ENCODE measurements at places on chromosomes 6 and 20. TPM values are rescaled to one million over a fixed set of nuclear protein-coding genes. Genes with fewer than 3 reads are reported as not detected.

- DNase-seq: no peak
These were observed 7.9 kb downstream of the EPB41L1 start for GRCh38 chr20:36162272-36162966.

DNA sequence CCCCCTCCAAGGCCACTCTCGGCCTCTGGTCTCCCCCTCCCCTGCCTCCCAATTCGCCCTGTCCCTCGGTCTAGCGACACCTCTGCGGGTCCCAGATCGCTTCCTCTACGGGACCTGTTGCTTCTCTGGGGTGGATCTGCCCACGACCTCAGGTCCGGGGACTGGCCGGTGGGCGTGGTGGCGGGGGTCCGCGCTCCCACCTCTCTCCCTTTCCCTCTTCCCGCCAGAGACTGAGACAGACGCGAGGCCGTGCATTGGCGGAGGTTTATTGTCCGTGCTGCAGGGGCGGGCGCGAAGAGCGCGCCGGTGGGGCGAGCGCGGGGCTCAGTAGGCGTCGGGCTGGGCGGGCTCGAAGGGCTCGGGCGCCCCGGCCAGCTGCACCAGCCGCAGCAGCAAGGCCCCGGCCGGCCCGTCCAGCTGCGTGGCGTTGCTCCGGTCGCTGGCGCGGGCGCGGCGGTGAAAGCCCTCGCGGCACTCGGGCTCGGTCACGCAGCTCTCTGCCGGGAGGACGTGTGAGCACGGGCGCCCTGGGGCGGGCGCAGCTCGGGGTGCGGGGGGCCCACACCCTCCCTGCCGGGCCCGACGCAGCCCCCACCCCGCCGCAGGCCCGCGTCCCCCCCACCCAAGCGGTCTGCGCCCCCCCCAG, 2.1 kb downstream of the AVP start:
- no peak for DNase-seq

- no peak for DNase-seq
These were observed 2.9 kb downstream of the FBXO30 start for GRCh38 chr6:145811741-145812140.

DNA sequence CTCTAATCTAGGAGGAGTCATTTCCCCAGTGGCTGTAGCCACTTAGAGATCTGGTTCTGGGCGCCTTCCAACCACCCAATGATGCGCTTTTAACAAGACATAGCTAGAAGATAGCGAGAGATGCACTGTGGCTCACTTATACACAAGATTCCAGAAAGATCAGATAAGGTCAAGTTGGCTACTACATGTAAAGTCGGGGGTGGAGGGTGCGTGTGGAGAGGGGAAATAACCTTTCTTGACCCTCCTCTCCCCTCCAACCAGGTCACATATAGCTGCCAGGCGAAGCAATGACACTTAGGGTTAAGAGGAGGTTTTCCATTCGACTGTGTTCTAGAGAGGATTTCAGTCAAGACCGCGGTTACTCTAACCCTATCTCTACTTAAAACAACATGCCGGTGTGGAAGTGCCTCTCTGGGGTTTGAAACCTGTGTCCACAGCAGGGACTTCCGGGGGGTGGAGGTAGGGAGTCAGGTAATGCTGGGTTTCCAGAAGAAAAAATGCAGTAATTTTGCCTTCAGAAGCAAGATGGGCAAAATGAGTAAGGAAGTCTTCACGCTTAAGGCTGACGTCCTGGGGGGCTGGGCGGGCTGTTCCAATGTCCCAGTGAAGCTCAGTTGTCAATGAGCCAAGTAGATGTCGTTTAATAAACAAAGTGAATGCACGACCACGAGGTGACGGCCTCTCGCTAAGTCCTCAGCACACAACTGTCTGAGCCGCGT, 1.8 kb upstream of the SIM1 start:
- no peak for DNase-seq

- no peak for DNase-seq
These were observed 23.5 kb upstream of the CTNNBL1 start for GRCh38 chr20:37670351-37670791.

DNA sequence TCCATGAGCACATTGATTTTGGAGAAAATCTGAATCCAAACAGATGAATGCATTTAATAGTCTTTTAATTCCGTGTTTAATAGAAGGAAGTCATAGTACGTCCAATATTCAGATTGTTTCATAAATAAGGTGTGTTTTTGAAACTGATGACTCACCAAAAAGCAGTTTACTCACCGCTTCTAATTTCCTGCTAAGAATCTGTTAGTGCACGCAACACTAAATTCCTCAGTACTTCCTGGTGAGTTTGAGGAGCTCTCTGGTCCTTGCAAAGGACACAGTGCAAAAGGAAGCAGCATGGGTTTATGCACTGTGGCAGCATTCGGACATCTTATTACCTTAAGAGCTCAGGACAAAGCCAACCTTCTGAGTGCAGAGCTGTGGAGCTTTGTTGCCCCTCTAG, 2.3 kb upstream of the ADGRF1 start:
- DNase-seq: peak; percentile 67

- DNase-seq: peak; percentile 53
These were observed 41.9 kb downstream of the TRAM2 start for GRCh38 chr6:52534966-52535390.

- DNase-seq: no peak
These were observed 65.0 kb upstream of the IFNGR1 start for GRCh38 chr6:137283940-137284810.

DNA sequence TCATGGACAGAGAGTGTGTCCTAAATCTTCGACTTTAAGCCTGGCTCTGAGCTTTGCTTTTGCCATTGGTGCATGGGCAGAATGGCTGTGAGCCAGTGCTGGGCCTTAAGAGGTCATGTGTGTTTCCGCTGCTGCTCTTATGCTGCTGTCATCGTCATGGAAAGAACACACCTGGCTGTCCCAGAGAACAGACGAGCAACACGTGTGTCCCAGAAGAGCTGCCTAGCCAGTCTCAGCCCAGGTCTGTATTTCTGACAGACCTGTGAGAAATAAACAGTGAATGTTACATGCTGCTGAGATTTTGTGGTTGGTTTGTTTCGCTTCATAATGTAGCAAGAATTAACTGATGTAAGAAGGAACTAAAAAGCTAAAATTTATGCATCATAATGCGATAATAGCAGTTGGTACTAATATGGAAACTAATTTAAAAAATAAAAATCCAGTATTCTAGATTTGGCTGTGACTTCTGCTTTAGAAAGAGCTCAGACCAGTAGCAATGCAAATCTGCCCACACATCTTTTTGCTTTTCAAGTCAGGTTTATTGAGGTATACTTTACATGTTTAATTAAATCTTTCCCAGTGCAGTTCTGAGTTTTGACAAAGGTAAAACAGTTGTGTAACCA, 11.5 kb upstream of the SCP2D1 start:
- no peak for DNase-seq

DNA sequence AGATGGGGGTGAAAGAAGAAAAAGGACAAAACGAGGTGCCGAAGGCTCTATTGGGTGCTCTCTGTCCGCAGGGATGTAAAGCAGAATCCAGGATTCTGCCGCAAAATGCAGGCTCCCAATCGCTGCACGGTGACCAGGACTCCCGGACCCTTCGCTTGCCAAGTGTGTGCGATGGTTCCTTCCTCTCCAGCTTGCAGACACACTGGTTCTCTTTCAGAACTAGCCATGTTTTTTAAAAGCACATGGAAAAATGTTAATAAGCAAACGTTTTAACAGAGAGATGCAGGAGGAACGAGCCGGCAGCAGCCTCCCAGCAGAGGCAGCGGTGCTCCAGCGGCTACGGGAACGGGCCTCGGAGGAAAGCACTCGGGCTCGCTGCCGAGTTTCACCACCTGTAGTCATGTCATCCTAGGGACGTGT, 59.6 kb downstream of the ZNF831 start:
- no peak for DNase-seq

- no peak for DNase-seq
These were observed 33.0 kb upstream of the SMIM29 start for GRCh38 chr6:34281702-34282334.

GRCh38 chr6:35497571-35498421, 917 bp upstream of the TEAD3 start:
- DNase-seq: peak; percentile 46

DNA sequence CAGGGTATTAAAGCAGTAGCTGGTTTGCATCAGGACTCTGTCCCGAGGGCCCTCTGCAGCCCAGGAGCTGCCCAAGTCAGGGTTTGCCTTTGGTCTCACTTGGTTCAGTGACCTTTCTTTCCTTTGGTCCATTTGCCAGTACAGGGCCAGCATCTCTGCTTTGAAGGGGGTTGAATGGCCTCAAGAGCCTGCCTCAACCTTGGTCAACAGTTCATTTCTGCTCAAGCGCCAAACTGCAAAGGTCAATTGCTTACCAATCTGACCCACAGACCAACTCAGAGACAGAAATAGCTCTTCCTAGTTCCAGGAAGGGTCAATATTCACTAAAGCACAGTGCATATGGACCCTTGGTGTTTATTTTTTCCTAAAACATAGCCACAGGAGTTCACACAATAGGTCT, 19.4 kb downstream of the VIP start:
- DNase-seq: no peak

DNA sequence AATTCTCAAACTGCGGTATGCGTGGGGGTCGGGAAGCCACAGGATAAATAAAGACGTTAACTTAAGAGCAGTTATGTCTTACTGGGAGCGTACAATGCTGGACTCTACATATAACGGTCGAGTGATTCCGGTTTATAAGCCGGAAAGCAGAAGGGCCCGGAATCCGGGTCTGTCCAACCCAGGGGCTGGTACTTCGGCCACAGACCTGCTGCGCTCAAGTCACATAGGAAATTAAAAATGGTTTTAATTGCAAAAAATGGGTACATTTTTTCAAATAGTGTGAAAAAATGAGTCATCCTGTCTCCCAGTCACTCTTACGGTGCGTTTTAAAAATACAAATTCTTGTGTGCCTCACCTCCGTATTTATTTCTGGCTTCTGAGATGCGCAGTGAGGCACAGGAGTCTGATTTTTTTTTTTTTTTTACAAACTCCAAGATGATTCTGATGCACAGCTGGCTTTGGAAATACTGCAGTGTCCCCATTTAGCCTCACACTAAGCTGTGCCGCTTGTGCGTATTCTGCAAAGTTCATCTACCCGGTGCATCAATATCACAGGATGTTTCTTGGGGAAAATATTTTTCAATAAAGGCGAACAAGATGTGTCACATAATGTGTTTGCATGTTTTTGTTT, 1.0 kb downstream of the PCIF1 start:
- no peak for DNase-seq

- peak; percentile 61 for DNase-seq
These were observed 2.9 kb downstream of the RANBP9 start for GRCh38 chr6:13708736-13709135.

DNA sequence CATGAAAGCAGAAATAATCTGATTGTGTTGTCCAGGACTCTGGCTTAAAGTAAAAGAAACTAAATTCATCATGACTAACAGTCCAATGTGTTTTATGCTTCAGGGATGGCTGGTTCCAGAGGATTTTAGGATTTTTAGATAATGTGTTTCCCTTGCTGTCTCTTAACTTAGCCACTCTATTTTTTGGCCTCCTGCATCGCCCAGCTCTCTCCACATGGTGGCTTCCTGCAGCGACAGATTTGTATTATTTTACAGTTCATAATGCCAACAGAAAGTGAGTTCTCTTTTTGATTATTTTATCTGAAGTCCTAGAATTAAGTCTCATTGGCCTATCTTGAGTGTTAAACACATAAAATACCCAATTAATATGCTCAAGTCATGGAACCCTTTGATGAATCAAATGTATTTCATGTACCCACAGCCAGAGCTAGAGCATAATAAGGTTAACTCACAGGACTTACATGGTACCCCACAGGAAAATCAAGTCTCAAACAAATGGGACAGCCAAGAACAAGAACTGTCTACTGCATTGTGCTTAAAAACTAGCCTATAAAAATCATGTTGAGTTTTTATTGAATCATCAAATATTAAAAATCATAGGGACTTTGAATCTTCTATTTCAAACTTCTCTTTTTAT, 582.5 kb downstream of the DOK5 start:
- no peak for DNase-seq

DNA sequence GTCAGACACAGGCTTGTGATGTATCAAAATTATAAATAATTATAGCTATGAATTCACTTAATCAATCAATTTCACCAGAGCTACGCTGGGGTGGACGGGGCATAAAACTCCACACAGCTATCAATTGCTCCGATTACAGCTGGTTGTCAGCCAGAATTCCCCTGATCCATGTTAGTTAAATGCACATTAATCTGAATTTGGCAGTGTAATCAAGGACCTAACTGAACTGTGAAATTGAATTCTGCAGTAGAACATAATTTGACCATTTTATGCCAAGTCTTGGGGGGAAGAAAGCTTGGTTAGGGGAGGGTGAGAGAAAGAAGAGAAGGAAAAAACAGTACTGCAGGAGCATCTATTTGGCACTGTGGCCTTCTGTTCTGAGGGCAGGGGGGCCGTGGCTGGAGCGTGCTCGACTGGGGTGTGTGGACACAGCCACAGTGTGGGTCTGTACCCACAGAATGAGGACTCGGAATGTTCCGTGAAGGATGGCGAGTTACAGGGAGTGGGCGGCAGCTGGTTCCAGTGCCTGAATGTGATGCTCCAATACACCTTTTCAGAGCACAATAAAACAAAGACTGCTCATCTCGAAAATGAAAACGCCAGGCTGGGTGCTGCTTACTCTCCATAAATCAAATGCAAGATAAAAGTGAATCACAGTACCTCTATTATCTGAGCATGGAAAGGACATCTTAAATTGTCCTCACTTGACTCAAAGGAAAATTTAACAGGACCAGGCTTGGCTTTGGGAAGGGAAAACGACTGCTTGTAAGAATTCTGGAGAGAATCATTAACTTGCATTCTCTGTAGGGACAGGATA, 59.2 kb downstream of the LAMP5 start:
- no peak for DNase-seq

- DNase-seq: peak; percentile 49
These were observed 9.2 kb downstream of the NRN1 start for GRCh38 chr6:5997420-5997987.

- no peak for DNase-seq
These were observed 19.6 kb upstream of the MICB start for GRCh38 chr6:31478186-31478950.

DNA sequence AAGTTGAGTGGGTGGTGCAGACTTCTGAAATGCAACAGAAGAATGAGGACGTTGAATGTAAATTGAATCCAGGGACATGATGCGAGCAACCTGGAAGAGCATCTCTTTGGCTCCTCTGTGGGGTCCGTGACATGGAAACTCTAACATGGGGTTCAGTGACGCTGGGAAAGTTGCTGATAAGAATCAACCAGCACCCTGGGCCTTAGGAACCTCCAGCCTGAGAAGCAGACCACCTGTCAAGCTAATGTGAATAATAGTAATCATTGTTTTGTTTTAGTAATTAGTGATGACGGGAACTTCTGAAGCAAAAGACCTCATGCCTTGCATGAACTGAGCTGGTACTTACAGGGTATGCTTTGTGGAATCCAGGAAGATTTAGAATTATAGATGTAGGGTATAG, 25.2 kb upstream of the DOK5 start:
- DNase-seq: no peak

The IRF4 gene
- not detected for total RNA-seq

The XKR7 gene
- 0.04 TPM for total RNA-seq

The OLIG3 gene
- total RNA-seq: not detected

The TMEM170B gene
- total RNA-seq: 4.1 TPM

The MUCL3 gene
- total RNA-seq: not detected

The IL17A gene
- not detected for total RNA-seq

The RAB5IF gene
- total RNA-seq: 113 TPM

Data from endothelial cell of umbilical vein (primary cell).